ENCODE measurements at places on chromosomes 5 and 9.

DNA sequence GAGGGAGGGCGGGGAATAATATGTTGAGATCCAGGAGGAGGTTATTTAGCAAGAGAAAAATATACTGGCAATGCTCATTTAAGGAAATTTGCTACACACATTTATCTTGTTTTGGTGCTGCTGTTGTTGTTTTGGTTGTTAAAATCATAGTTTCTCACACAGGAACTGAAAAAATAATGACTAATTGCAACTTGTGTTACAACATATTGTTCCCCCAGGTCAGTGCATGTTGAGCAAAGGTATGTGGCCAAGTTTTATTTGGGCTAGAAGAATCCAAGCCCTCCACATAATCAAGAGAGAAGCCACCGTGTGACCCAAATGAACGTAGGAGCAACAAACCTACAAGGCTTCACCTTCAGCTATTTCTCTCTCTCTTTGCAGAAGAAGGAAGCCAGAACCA lies 220.3 kb upstream of the DAPK1 start:
- DNase-seq = no peak

DNA sequence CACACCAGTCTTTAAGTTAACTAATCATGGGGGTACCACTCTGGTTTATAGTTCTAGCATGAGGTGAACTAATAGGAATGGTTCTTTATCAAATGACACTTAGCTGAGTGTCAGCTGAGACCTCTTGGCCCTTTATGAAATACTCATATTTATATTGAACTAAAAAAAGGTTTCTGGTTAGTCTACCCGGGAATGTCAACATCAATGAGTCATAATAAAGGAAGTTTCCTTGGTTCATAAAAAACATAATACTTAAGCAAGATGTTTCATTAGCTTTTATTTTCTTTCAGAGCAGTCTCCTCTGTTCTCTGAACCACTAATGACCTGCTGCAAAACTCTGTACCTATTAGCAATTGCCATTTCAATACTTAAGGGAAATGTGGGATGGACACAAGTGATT lies 13.7 kb downstream of the DAB2 start:
- no peak for DNase-seq

- DNase-seq = no peak
Measured at GRCh38 chr5:555058-555623, 30.9 kb upstream of the SLC9A3 start.

GRCh38 chr9:130866474-130866965 lies 30.1 kb downstream of the QRFP start:
- peak; percentile 94 for DNase-seq

- DNase-seq = no peak
Measured at GRCh38 chr9:95325221-95325620, 7.7 kb upstream of the FANCC start.

- DNase-seq = no peak
Measured at GRCh38 chr5:14258840-14259239, 115.7 kb downstream of the TRIO start.

Measured in NCI-H748 treated with DMSO at 0.1 percent for 48 hours (cell line).